ENCODE measurements at places on chromosomes 5 and 9.

DNA sequence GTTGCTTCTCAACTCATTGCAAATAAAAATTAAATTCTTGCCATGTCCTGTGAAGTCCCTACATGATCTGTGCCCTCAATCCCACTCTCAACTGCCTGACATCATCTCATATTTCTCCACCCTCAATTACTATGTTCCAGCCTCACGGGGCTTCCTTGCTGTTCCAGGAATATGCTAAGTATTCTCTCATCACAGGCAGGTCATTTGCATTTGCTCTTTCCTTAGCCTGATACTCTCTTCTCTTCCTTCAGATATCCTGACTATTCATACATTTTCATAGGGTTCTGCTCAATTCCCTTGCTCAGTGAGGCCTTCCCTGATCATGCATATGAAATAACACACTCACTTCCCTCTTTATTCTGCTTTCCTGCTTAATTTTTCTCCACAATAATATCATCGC is 135.1 kb upstream of the DAB2 start:
- DNase-seq: no peak

GRCh38 chr5:136296846-136297245 is 68.5 kb downstream of the TRPC7 start:
- no peak for DNase-seq

DNA sequence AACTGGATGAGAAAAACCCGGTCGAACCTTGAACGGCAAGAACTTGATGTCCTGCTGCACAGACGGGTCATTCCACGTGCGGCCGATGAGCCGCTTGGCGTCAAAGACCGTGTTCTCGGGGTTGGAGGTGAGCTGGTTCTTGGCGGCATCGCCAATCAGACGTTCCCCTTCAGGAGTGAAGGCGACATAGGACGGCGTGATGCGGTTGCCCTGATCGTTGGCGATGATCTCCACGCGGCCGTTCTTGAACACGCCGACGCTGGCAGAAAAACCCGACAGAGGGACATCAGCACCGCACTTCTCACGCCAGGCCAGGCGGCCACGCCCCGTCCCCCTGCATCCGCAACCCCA is 519 bp downstream of the HSPA5 start:
- no peak for DNase-seq

GRCh38 chr5:29462241-29462640 is 1731.2 kb upstream of the CDH6 start:
- no peak for DNase-seq

- DNase-seq: no peak
These were observed 55.9 kb upstream of the IL6ST start for GRCh38 chr5:56050551-56051255.

DNA sequence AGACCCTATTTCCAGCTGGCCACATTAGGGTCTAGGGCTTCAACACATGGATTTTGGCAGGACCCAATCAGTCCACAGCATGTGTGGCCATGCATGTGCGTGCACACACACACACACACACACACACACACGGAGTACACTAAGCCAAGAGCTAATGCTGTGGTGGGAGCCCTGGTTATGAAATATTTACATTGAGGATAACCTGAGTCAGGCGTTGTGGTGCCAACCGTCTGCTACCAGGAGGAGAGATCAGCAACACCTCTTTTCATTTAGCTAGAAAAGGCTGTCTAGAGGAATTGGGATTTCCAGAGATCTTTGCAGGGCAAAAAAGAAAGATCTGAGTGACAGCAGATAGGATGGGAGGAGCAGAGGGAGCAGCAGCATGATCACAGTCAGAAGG is 141.5 kb downstream of the TRPM3 start:
- DNase-seq: no peak

DNA sequence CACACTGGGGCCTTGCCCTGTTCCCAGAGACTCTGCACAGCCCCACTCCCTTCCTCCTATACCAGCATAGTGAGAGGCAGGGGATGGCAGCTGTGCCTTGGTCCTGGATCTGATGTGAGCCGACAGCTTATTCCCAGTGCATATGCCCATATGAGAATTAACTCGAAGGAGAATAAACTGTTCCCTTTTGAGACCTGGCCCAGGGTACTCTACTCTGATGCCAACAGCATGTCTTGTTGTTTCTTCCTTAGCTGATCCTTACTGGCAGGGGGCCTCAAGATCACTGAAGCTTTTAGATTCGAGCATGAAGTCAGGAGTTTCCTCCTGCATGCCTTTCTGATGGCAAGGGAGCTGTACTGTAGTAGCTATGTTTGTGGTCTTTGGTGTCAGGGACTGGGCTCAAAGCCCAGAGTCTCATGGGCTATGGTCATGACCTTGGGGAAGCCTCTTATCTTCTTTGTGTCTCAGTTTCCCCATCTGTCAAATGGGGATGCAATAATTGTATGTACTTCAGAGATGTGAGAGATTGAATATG is 57.1 kb downstream of the DOCK2 start:
- no peak for DNase-seq

- DNase-seq: no peak
These were observed 90.3 kb upstream of the ZNF462 start for GRCh38 chr9:106772523-106773290.

- no peak for DNase-seq
These were observed 8.2 kb downstream of the OTULIN start for GRCh38 chr5:14672484-14673394.

DNA sequence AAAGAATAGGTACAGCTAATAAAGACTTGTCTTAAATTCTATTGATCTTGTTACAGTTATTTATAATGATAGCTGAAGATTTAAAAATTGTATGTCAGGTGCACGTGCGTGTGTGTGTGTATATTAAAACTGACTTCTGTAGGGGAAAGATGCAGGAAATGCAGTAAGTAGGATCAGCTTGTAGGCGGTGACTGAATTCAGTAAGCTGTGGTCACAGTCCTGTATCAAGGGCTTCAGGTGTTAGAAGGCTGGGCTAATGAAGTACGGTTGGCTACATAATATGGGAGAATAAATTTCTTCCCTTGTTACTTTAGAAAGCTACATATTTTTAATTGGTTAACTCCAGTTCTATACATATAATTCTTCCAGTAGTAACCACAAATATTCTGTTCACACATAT is 54.2 kb downstream of the LNPEP start:
- no peak for DNase-seq

DNA sequence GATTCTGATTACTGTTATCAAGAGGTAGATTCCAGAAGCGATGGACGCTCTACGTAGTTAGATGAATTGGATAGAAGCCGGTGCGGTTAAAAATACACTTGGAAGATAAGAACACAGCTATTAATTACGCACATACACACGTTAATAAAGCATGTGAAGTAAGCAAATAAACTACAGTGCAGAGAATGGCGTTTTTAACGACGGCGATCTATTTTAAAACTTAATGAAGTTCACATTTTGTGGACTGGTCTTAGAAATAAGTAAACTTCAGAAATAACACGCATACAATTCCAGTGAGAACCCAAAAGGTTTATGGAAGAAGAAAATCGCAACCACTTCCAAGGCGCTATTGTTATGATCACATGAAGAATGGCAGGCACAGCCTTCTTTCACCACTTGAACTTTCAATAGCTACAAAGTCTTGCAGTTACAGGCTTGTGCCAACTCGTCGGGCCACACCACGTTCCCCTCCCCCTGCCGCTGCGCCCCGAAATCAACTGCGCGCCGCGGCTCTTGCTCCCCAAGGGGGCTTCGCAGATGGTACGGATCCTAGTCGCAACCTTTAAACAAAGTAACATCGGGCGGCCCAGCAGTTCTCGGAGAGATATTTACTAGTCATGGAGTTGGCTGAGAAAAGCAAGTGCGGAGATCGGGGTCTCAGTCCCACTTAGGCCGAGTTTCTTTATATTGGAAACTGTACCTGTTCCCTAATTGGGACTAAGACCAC is 866 bp upstream of the SEMA6A start:
- no peak for DNase-seq

GRCh38 chr5:80177236-80177635 is 78.6 kb downstream of the SERINC5 start:
- no peak for DNase-seq

DNA sequence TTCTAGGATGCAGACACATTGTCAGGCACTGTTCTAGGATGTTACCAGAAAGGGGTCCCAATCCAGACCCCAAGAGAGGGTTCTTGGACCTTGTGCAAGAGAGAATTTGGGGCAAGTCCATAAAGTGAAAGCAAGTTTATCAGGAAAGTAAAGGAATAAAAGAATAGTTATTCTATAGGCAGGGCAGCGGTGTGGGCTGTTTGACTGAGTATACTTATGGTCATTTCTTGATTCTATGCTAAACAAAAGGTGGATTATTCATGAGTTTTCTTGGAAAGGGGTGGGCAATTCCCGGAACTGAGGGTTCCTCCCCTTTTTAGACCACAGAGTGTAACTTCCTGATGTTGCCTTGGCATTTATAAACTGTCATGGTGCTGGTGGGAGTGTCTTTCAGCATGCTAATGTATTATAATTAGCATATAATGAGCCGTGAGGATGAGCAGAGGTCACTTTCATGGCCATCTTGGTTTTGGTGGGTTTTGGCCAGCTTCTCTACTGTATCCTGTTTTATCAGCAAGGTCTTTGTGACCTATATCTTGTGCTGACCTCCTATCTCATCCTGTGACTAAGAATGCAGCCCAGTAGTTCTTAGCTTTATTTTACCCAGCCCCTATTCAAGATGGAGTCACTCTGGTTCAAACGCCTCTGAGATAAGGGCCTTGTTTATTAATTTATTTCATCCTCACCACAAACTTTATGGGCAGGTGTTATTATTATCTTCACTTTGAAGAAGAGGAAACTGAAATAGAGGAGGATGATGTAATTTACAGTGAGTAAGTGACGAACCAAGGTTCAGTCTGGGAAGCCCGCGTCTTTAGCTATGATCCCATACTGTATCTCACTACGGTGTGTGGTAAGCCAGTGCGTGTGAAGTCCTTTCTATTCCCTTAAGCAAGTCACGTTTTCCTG is 186.0 kb upstream of the KLF4 start:
- DNase-seq: no peak

DNA sequence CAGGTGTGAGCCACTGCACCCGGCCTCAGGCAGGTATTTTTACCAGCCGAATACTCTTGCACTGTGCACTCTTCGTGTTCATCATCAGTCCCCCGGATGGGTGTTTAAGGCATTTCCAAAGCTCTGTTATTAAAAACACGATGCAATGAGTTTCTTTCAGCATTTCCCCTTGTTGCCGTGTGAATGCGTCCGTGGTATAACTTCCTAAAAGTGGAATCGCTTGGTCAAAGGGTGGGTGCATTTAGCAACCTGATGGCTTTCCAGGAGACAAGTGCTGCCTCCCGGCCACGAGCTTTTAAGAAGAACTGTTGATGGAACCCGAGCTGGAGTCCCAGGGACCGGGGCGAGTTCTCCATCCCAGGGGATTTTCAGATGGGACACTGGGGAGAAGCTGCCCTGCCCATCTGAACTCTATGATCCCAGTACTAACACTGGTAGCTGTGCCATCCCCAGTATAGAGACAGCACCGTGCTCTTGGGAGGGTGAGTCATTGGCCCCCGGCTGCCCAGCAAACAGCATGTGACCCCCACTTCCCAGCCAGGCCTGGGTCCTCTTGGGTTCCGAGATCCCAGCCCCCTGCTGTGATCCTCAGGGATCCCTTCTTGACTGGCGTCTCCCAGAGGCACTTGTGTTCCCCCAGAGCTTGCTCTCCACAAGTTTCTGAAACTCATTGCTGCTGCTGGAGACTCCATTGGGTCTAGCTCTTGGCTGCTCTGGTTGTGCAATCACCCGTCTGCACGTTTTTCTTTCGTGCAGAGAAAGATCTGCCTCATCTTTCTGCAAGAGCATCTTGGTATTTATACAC is 169.5 kb upstream of the IER5L start:
- DNase-seq: no peak

DNA sequence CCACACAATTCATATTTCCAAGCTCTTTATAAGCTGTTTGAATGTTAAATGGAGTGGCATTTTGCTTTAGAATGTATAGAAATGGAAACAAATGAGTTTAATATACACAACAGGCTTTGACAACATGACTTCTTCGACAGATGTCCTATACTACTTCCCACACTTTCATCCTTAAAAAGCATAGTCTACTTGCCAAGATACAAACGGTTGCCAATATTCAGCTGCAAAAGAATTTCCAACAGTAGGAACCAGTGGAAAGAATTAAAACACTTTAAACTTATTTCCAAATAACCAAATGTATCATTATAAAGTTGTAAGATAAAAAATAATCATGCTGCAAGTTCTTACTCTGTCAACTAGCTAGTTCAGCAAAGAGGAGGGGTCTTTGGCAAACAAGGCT is 456.4 kb downstream of the PDE4D start:
- DNase-seq: no peak

GRCh38 chr9:125361837-125362531 is 100.4 kb downstream of the GAPVD1 start:
- no peak for DNase-seq

GRCh38 chr5:117295941-117296340 is 721.3 kb upstream of the SEMA6A start:
- no peak for DNase-seq

- DNase-seq: no peak
These were observed 56.8 kb upstream of the TMEM252 start for GRCh38 chr9:68597362-68597997.

- DNase-seq: no peak
These were observed 337.7 kb downstream of the FBXL7 start for GRCh38 chr5:15837551-15838289.

DNA sequence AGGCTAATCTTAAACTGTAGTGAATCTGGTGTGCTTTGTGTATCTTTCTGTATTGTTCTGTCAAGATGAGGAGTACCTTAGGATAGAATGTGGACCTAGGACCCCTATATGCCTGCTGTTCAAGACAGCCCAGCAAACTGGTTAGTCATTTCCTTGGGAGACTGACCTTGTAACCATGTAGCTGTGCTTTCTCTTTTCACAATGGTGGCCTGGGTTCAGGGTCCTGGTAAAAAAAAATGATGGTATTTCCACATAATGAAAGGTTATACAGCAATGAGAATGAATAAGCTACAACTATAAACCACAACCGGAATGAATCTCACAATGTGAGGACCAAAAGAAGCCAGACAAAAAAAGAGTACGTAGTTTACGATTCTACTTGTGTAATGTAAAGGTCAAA is 36.4 kb upstream of the F2RL1 start:
- no peak for DNase-seq

DNA sequence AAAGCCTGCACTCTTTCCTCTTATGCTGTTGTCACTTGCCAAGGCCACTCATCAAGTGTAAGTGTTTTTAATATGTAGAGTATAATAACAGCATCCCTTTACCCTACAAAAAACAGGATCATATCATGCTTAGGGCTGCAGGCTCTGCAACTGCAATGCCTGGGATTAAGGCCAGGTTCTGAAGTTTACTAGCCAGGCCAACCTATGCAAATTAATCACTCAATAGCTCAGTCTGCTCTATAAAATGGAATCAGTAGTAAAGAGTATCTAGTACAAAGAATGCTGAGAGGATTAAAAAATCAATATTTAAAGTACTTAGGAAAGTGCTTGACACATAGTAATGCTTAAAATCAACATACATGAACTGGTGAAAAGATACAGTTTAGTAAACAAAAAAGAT is 253.3 kb downstream of the EDIL3 start:
- no peak for DNase-seq

DNA sequence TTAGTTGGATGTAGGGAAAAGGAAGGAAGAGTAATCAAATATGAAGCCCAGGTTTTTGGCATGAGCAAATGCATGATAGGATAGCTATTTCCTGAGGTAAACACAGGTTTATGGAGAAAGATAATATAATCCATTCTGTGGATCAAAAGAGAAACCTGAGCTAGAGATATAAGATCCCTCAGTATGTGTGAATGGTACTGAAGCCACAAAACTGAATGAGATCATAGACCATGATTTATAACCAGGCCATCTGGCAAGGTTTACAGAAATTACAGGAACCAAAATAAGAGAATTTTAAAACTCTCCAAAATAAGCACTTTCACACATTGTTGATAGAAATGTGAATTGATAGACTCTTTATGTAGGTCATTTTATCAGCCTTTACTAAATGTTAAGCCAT is 28.7 kb upstream of the ECM2 start:
- DNase-seq: no peak
